Activated naive CD4-positive, alpha-beta T cell (primary cell): ENCODE measurements at places on chromosomes 5 and 9.

GRCh38 chr9:38421498-38422211 is 2.6 kb downstream of the IGFBPL1 start:
- no peak for DNase-seq

DNA sequence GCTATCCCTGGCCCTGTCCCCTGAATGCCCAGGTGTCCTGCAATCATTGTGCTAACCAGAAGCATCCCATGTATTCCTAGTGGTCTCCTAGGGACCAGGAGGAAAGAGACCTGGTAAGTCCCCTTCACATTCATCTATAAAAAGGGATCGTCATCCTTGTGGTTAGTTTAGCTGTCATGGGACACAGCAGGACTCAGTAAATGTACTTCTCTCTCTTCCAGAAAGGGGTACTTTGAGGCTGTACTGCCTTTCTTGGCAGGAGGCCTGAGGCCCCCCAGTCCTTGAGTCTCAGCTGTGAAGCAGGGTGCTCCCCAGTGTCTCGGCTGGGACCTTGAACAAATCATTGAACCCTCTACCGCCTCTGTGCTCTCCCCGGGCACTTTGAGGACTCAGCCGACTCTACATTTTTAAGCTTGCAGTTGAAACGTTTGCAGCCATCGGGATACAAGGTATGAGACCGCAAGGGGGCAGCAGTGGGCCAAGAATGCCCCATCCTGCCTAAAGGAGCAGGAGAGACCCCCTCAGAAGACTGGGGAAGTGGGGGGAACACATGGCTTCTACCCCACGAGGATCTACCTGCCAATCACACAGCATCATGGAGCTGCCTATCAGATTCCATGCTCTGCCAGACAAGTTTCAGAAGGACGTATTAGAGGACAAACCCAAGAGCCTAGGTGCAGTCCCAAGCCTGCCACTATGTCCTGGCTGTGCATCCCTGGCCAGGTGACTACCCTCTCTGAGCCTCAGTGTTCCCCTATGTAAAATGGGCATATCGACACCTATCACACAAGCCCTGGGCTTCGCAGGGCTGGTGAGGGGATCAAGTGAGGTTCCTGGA is 2.4 kb upstream of the PHYKPL start:
- peak; percentile 22 for DNase-seq

- DNase-seq = no peak
Measured at GRCh38 chr5:17269201-17269600, 51.8 kb downstream of the BASP1 start.

DNA sequence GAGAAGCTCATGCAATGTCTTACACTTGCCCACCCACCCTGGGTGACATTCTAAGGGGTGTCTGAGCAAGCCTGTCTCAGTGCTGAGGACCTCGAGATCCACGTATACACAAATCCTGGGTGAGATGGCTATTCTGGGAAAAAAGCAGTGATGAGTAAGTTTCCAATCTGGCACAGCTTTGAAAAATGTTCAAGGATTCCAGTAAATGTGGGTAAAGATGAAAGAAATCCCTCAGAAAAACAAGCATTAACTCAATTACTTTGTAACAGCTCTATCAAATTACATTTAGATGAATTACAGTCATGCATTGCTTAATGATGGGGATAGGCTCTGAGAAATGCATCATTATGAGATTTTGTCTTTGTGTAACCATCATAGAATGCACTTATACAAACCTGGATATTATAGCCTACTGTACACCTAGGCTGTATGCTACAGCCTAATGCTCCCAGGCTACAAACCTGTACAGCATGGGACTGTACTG is 26.9 kb downstream of the GOLM1 start:
- no peak for DNase-seq

GRCh38 chr9:25310961-25311360 is 367.3 kb downstream of the TUSC1 start:
- DNase-seq = no peak

- no peak for DNase-seq
Measured at GRCh38 chr9:129570450-129571297, 50.2 kb downstream of the C9orf50 start.

DNA sequence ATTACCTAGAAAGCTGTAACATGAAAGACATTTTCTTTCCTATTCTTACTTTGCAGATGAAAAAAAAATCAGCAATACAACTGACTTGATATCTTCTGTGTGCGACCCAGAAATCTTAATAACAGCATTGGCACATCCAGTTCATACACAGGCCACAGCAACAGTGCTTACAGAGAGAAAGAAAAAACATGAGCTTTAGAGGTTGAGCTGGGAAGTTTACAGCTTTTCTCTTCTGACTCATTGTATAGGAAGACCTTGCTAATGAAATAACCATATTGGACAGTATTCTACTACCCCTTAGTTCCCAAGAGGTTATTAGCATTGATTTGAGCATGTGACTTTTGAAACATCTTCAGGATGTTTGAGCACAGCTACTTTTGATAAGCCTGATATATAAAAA is 1033.4 kb upstream of the DMAC1 start:
- no peak for DNase-seq

DNA sequence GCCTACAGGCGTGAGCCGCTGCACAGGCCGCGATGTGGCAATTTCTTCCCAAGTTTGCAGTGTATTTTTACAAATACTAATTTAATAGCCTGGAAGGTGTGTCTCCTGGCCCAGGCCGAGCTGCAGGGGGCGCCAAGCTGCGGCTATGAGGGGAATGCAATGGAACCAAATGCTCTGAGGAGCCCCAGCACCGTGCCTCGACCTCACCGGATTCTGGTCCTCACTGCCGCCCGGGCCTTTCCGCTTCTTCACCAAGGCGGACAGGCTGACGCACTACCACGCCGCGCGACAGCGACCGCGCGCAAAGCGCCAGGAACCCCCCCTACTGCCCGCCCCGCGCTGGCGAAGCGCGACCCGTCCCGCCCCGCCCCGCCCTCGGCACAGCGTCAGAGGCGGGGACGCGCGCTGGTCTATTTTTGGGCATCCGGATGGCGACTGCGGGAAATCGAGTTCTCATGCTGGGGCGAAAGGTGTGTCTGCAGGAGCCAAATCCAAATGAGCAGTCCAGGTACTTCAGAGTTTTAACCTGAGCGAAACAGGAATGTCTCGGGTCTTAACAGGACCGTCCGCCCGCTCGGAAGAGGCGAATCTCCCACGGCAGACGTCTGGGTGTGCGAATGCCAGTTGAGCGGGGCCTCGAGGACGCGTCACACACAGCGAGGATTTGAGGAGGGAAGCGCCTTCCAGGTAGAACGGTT is 31.7 kb upstream of the PRXL2C start:
- peak; percentile 78 for DNase-seq

DNA sequence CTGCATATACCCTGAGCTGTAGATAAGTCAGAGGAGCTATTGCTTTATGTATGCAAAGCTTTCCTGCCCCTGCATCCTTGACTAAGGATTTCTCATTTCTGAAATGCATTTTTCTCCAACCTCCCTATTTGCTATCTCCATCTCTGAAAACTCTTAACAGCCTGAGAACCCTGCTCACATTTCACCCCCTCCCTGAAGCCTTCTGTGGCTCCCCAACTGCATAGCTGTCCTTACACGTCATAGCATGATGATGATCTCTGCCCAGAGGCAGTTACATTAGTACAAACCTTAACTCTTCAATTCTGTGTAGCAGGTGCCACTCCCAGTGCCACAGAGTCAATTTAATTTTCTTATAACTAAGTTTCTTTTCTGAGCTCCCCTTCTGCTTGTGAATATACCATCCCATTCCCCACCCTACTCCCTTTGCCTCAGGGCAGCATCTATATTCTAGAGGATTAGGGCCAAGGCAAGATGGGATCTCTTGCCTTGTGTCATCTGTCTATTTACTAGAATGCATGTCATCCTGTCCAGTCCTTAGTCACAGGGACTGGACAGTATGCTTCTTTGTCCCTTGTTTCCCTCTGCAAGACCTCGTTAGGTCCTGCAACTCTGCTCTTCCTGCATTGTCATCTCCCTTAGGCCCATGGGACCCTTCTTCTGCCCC is 149.7 kb upstream of the SPRY4 start:
- DNase-seq = no peak

DNA sequence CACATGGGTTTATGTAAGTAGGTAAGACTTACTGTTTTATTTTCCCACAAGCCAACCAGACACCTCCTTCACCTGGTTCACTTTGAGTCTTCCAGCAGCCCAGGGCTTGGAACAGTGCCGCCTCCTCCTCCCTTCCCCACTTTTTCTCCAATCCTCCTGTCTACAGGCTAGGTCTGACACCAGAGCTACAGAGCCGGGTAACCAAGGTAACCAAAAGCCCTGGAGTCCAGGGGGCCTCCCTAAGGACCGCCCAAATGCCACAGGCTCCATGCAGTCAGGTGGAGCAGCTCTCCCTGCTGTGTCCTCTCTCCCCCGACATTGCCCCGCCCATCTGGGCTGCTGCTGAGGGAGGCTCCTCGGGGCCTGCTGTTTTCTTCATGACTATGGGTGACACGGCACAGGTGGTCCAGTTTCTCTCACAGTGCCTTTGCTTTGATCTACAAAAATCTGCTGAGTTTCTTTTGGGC is 138.0 kb upstream of the EFNA5 start:
- DNase-seq = no peak

DNA sequence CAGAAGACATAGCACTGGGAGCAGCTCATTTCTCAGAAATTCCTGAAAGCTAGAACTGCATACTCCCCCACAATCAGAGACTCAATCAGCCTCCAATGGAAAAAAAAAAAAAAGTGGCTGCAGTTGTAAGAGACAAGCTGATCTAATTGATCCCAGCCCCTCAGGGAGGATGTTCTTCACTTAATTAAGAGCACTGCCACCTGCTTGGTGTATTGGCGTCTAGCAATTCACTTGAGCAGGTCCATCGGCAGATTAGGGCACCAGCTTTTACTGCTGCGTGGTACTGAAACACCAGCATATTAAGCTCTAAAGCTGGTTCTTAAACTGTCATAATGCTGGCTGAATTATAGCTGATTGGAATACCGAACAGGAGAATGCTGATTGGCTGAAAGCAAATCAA is 1890.1 kb upstream of the WWC1 start:
- no peak for DNase-seq

GRCh38 chr9:108150736-108151586 is 661.4 kb upstream of the KLF4 start:
- DNase-seq = no peak

DNA sequence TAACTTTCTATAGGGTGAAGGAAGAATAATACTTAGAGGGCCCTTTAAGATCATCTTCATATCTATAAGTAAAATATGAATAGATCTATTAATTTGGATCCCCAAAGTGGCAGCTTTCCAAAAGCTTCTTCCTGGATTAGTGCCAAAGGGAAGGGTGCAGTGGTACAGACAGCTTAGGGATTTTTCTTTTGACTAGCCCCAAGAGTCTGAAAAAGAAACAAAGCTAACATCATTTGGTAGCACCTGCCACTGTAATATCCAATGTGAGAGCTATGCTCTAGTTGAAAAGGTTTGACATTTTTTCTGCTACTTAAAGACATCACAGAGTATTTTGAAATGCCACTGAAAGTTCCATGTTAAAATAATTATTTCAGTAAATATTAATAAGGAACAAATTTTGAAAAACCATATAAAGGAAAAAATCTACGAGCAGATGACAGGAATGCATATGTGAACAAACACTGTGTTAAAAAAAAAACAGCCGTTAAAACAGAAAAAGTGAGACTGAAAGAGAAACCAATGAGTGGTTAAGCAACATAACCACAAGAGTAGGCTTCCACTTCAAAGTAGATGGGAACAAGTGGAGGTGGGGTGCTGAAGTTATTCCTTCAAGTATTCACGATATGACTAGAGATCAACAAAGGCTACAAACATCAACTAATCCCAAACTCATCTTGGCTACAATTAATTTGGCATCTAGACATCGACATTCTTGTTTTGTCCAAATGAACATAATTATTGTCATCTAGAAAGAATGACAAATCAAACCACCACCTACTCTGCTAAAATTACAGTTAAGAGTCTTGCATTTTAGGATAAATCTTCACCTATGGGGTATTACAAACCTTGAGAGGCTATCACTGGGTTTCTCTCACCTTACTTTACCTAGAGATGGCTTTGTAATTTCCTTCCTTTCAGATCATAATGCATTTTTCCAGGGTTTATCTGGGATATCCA is 137.5 kb downstream of the CPLANE1 start:
- DNase-seq = no peak

DNA sequence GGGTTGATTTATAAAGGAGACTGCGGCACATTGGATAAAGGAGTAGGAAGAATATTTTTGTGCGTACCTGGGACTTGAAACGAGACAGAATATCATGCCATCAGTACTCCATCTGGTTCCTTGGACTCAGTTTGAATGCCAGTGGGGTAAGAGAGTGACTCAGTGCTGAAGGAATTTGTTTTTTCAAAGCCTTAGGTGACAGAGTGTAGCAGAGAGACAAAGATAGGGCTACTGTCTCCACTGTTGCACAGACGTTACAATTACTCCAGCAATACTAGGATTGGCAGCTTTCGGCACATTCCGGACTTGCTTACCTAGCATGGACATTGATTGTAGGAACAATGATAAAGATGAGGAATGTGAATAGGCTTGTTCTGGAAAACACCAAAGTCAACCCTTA is 250.7 kb downstream of the KCTD16 start:
- no peak for DNase-seq

DNA sequence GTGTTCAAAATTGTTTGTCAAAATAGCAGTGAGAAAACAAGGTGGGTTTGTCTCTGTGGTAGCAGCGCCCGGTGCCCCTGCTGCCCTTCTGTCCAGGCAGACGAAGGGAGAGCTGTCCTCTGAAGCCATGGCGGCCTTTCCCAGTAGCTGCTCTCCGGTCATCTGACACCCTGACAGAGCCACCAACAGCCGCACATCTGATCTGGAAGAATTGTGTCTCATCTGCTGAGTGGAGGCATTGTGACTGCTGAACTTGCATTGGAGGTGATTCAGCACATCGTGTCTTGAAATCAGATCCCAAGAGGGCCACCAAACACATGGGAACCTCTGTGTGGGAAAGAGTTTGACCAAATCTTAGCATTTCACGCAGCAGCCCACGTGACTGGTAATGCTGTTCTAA is 337.6 kb upstream of the IRX1 start:
- DNase-seq = no peak

GRCh38 chr5:90503596-90503995 is 25.8 kb downstream of the LYSMD3 start:
- no peak for DNase-seq

- no peak for DNase-seq
Measured at GRCh38 chr5:179238628-179238970, 106.7 kb downstream of the ADAMTS2 start.

DNA sequence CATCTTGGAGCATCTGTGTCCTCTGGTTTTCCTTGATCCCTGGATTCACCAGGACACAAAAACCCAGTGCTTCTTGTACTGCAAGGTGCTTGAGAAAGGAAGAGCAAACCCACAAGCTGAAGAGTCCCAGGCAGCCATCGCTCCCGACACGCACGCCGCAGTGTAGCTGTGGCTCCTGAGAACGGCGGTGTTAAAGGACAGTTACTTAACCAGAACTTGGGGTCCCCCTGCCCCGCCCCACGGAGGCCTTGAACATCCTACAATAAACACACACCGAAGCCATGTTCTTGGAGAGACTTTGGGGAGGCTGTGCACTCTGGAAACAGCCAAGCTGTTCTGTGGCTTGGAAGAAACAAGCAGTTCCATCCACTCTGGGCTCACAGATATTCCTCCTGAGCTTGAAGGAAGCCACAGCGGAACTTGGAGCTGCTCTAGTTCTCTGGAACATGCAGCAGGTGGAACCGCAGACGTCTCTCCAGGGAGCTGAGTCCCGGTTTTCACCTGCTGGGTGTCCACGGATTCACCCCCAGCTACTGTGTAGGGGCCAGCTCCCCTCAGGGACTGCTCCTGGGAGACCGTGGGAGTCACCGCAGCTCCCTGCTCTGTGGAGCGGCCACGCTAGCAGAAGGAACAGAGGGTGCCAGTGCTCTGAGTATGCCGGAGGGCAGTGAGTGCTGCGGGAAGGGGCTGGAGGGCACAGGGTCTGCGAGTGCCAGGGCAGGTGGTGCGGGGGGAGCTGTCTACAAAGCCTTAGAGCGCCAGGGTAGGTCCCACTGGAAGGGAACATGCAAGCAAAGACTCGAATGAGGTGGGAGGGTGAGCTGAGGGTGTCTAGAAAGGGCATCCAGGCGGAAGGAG is 107.3 kb downstream of the ADAMTS2 start:
- DNase-seq = no peak
